Tibial nerve (tissue), 4 donors: ENCODE measurements at places on chromosomes 13 and 19.

DNA sequence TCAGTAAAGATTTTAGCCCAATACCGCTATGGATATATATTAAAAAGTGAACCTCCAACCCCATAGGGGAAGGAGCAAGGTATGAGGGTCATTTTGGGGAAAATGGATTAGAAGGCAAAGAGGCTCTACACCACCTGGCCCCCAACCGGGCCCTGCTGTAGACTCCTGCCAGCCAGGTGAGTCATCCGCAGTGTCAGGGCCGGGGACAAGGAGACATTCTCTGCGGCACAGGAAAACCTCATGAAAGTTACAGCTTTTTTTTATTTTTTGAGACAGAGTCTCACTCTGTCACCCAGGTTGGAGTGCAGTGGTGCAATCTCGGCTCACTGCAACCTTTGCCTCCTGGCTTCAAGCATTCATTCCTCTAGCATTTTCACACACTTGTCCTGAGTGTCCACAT lies 32.0 kb downstream of the ZFR2 start:
- no peak for DNase-seq

DNA sequence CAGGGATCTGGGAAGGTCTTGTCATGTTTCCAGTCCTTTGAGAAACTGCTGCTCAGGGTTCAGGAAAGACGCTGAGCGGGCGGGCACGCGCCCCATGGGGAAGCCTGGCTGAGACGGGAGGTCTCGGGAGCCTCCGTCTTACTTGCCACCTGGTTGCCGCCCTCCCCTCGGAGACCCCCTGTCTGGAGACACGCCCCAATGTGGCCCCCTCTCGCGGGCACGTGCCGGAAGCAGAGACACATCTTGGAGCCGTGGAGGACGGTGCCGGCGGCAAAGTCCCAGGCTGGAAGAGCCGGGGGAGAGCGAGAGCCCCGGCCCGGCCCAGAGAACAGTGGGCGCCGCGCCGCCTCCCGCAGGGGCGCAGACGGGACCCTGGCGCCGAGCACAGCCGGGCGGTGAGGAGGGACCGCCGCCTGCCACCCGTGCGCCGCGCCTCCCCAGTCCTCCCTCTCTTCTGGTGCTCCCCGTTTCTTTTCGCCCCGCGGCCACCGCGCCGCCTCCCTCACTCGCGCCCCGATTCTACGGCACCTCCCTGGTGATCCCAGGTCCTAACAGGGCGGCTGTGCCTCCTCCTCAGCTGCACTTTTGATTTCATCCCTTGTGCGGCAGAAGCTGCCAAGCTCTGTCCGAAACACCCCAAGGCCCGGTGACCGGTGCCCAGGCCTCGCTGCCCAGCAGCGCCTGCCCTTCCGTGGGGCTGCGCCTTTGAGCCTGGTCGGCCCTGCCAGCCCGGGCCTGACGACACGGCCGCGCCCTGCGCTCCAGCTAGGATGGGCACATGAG lies 15.5 kb downstream of the GJB2 start:
- no peak for DNase-seq

DNA sequence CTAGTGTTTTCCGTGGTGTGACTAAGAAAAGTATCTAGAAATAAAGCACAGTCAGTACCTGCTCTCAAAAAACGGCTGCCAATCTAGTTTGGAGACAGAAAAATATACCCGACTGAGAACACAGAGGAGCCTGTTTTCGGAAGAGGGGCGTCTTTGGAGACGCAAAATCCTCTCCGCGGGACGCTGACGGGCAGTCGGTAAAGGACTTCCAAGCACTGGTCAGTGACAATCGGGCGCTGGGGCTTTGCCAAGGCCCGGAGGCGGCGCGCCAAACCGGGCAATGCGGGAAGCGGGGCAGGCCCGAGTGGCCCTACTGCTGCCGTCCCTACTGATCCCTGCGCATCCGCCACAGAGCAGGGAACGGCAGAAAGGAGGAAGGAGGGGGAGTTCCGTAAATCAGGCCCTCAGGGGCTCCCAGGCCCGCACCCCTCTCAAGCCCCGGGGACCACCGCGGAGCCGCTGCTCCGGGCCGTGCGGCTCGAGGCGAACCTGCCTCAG lies 588 bp upstream of the DPY19L3 start:
- DNase-seq, result peak; percentile 35

DNA sequence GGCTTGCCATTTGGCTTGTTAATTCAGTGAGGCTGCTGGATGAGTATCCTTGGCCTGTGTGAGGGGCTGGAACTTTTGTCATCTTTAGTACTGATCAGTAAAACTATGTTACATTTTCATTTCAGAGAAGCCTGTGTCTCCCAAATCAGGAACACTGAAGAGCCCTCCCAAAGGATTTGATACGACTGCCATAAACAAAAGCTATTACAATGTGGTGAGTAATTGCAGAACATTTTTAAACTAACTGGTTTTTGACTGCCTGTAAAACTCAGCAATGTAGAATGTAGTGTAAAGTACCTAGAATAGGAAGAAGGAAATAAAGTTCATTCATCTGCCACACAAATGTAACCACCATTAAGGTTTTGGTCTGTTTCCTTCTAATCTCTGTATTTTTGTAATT lies 87.4 kb upstream of the TEX29 start:
- DNase-seq, result no peak

- DNase-seq, result no peak
Measured at GRCh38 chr19:8057545-8058270, 5.1 kb downstream of the CCL25 start.

DNA sequence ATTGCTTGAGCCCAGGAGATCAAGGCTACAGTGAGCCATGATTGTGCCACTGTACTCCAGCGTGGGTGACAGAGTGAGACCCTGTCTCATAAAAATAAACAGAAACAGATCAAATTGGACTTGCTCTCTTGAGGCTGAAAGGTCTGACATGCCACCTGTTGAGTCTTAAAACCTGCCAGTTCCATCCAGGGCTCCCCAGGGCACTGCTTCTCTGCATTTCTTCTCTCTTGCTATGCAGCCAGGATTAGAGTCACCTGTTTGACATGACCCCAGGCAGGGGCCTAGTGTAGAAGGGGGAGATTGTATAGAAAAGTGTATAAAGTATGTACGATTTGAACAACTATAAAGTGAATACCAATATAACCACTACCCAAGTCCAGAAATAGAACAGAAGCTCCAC lies 45.4 kb downstream of the ARHGAP35 start:
- no peak for DNase-seq

DNA sequence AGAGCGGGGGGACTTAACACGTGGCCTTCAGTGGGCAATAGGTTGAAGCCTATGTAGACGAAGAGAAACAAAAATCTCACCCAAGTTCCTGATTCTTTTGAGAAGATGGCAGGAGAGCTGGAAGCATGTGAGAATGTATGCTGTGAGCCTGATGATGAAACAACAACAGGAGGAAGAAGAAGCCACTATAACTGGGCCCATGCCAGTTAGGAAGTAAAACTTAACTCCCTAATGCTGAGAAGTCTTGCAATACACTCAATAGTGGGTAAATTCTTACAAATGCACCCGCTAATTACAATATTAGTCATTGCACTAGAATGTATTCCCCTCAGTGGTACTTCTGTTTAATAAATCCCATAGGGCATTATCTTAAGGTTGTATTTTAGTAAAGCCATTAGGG lies 9.1 kb downstream of the PCDH17 start:
- no peak for DNase-seq

- DNase-seq, result no peak
Measured at GRCh38 chr19:34598217-34599155, 78.5 kb downstream of the SCGB2B2 start.

- no peak for DNase-seq
Measured at GRCh38 chr19:21335721-21336120, 6.5 kb upstream of the ZNF708 start.

- no peak for DNase-seq
Measured at GRCh38 chr13:41111454-41111853, 21.1 kb downstream of the KBTBD6 start.

DNA sequence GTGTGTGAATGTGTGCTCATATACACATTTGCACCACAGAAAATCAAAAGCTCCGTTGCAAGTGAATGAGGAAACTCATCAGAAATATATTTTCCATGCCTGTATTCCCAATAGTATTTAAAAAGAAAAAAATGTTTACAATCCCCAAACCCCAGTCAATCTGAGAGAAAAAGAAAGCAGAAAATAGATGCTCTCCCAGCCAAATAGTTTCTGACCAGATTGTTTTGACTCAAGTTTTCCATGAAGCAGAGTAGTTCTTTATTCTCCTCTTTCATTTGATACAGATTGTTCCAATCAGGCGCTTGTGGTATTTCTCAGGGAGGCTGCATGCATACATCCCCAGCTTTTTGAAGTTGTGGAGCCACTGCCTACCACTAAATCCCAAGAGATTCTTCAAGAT lies 110.6 kb downstream of the STARD13 start:
- DNase-seq, result no peak

- no peak for DNase-seq
Measured at GRCh38 chr13:94431574-94431973, 47.9 kb downstream of the DCT start.

GRCh38 chr13:33761740-33762139 lies 56.2 kb upstream of the RFC3 start:
- DNase-seq, result no peak
